ENCODE measurements at places on chromosomes 4 and X. TPM values are rescaled to one million over a fixed set of nuclear protein-coding genes. Genes with fewer than 3 reads are reported as not detected.

Gene CYTL1
- total RNA-seq: 11.5 TPM

- no peak for DNase-seq
Observed at GRCh38 chrX:79371640-79372039, 4.5 kb upstream of the ITM2A start.

DNA sequence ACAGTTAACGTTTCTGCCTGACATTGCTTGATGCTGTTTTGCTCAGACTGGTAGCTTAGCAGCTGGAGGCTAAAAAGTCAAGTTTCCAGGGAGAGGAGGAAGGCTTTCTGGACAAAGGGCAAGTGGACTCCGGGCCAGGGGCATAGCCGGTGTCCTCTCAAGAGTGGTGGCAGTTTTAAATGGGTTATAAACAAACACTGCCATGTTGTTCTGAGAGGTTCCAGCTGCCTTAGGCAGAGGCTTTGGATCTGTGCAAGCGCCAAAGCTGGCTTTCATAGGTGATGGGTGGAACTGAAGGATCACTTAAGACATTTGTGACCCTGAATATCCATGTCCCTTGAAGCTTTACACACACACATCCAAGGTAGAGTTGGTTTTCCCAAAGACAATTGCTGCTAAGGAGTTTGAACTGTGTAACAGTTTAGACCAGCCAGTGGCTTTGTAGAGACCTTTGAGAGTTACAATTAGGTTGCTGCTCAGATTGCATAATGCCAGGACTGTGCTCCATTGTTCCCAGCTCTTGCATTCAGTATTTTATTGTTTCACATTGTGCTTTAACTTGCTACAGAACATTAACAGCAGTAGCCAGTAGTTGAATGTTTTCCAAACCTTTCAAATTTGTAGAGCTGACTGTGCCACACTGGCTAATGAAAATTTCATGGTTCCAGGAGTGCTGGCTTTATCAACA, 54.1 kb upstream of the AP1S2 start:
- no peak for DNase-seq

DNA sequence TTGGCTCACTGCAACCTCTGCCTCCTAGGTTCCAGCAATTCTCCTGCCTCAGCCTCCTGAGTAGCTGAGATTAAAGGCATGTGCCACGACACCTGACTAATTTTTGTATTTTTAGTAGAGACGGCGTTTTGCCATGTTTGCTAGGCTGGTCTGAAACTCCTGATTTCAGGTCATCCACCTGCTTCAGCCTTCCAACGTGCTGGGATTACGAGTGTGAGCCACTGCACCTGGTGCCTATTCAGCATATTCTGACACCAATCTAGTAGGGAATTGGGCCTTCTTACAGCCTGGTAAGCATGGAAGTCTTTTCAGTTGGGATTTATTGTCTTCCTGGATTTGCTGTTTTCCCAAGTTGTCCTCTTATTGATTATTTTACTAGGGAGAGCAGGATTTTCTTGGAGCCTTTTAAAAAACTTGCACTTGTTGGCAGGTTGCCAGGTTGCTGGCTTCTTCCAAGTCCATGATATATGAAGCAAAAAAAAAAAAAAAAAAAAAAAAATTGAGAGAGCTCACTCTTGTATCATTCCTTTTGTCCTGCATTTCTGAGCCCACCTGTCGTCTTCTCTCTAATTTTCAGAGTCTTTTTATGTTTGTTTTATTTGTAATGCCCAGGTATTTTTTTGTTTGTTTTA, 43.7 kb downstream of the TMPRSS11E start:
- DNase-seq: no peak

GRCh38 chr4:158168606-158169005, 4.2 kb downstream of the GASK1B start:
- DNase-seq: no peak

- DNase-seq: no peak
Observed at GRCh38 chr4:55949482-55949802, 697 bp downstream of the CEP135 start.

GRCh38 chrX:82676386-82676785, 831.7 kb upstream of the POU3F4 start:
- DNase-seq: no peak

DNA sequence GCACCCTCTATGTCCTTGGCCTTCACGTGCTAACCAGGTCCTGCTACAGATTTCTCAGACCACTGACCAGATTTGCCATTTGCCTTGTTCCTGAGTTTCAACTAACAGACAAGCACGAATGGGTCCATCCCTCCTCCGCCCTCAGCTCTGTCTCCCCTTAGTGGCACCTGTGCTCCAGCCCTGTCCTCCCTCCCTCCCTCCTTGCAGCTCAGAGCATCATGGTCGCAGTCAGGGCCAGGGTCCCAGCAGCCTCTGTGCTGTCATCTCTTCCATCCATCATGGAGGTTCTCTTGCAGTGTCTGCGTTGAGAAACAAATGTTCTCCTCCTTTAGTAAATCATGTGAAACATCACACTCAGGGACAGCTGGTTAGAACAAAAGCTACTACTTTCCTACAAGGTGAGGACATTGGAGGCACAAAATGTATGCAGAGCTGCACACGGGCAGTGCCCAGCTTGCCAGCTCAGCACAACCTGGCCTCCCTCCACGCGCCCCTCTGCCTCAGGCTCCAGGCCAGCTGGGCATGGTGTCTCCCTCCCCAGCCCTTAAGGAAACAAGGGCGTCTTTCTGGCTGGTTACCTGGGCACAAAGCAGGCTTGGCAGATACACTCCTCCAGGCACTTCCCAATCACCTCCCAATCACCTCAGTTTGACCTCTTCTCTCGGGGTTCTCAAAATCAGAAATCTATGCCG, 79.5 kb upstream of the ATP6AP2 start:
- DNase-seq: no peak

DNA sequence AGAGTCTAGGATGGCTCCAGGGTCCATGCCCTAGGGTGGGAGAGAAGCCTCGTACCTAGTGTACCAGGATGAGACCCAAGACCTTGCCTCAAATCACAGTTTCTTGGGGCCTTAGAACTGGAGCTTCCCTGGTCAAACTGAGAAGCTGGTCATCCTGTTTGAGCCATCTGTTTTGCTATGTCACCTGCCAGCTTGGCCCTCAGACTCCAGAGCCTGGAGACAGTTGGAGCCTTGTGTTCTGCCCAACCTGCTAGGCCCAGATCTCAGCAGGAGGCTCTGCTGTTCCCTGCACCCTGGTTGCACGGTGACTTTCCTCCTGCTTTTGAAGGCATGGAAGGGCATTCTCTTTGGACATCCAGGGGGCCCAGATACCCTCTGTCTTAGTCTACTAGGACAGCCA, 206.3 kb upstream of the ATP6AP2 start:
- DNase-seq: no peak

- no peak for DNase-seq
Observed at GRCh38 chr4:87051121-87051713, 116.4 kb downstream of the AFF1 start.

DNA sequence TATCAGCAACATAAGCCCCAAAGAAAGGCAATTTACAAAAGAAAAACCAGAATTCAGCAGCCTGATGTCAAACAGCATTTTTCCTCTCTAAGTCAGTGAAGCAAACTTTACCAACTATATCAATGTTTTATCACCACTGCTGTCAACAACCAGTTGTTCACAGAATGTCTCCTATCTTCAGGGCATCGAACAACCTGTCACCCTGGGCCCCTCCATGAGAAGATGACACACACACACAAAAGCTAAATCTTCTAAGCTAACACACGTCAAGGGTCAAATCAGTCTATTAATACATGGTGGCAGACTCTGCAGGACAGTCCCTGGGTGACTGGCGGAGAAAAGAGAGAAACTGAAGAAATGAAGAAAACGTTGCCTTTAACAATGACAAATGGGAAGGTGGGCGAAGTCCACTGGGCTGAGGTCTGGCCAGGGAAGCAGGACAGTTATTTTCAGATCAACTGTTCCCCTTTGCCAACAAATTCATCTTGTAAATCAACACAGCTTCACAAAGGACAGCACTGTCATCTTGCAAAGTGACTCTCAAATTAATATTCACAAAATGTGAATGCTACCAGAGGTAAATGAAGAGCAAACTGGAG, 13.0 kb downstream of the FAT1 start:
- no peak for DNase-seq

DNA sequence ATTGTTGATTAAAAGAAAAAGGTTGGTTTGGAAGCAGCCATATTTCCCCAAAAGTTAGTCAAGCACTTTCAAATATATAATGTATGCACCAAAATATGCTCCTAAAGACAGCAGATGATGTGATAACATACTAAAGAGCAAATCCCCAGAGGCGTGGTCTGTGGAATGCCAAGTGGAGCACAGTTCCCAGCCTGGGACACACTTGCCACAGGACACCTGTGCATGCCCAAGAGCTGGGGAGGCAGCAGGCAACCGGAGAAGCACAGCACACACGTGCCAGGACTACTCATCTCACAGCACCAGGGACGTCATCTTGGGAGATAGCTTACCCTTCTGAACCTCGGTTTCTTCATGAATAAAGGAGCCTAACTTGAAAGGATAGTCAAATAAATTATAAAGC, 12.5 kb downstream of the STX18 start:
- no peak for DNase-seq

- no peak for DNase-seq
Observed at GRCh38 chr4:123402121-123402465, 5.5 kb downstream of the SPRY1 start.

DNA sequence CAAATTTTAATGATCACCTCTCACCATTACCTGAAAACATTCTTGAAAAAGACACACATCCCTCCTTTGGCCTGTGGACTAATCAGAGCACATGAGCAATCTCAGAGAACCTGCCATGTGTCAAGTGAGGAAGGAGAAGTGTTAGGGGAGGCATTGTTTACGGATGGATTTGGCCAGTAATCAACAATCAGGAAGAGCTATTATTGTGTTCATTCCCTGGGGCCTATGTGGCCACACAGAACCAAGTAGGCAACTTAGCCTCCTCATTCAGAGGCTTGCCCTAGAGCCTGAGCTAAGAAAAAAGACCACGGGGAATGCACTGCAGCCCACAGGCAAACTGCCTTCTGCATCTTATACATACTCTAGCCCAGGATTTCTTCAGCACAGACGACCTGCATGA, 40.6 kb upstream of the DOCK11 start:
- no peak for DNase-seq

DNA sequence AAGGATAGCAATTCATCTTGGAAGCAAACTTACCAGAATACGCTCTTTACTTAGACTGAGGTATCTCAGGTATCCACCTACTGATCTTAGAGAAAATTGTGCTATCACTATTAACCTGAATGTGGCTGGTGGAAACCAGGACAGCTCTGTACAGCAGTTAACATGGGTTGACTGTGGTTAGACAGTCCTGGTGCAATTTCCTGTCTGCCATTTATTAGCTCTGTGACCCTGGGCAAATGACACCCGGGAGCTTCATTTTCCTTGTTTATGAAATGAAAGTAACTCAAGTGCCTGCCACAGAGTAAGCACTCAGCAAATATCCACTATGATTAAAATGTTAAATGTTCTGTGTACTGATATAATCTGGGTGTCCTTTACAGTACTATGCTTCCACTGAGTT, 60.0 kb downstream of the SMC1A start:
- no peak for DNase-seq

- DNase-seq: no peak
Observed at GRCh38 chrX:142251680-142252079, 46.6 kb upstream of the MAGEC2 start.

Gene CT45A10
- not detected for total RNA-seq

GRCh38 chr4:104283303-104283702, 211.4 kb downstream of the CXXC4 start:
- no peak for DNase-seq

DNA sequence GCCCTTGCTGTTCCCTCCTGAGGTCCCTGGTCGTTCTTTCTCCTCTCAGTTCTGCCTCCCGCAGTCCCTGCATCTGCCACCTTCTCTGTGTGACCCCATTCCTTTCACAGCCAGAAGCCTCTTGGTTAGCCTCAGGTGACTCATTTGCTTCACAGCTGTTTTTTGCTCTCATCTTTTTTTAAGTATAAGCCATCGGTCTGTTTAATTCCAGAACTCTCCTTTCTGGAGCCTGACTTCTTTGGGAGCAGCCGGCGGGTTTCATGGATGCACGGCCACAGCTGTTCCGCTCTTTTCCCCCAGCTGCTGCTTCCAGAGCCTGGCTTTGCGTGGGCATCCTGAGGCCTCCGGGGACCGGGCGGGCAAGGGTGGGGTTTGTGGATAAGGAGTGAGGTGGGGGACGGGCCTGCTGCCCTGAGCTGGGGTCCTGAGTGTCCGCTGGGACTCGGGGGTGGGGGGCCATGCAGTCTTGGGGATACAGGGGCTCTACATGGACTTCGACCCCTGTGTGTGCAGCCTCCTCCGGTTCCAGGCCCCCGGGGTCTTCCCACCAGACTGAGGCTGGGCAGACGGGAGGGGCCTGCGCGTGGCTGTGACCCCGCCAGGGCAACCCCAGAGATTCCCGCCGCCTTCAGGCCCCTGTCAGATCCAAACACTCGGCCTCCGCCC, 46.7 kb downstream of the PCGF3 start:
- DNase-seq: no peak

DNA sequence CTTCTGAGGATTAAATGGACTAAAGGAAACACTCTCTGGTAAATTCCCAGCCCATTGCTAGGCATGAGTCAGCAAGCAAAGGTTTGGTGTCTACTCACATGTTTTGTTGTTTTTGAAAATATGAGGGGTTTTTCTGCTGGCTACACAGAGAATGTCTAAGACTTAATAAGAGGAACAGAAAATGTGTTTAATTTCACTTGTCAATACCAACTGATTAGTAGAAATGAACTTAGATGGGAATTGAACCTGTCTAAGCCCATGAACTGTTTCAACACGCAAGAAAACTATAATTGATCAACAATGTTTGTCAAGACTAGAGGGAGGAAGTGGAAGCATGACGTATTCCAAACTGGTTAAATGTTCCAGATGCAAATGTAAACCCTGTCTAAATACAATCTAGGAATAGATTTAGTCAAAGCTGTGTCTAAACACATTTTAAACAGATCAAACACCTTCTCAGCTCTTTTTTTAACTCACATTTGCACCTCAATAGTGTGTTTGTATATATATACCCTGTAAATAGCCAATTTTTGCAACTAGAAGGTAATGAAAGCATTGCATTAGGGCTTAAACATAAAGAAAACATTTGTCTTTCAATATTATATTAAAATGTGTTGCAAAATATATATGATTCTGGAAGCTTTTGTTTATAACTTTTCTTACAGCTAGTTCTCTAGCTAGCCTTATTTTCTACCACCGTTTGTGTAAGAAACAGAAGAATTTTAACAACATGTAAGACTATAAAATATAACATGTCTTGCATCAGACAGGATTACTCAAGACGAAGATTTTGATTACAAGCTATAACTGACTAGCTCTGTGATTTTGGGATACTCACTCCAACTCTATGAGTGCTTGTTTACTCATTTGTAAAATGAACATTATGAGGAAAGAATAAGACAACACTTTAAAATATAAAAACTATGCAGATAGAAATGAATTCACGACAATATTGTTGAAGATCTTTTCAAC, 607.8 kb downstream of the FSTL5 start:
- DNase-seq: no peak

DNA sequence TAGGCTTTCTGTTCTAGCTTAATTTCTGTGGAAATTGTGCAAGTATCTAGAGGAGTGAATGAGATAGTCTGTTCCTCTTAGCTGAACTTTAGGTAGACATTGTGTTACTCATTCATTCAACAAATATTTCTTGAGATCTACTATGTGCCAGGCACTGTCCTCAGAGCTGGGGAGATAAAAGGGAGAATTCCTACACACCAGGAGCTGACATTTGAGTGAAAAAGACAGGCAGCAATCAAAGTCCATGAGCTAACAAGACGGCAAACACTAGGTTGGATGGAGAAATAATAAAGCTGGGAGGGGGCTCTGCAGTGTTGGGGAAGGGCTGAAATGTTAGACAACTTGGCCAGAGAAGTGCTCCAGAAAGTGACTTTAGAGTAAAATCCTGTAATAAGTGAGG, 80.1 kb downstream of the MED28 start:
- no peak for DNase-seq

GRCh38 chrX:9271789-9272525, 192.9 kb upstream of the TBL1X start:
- DNase-seq: no peak
